AG04449 (cell line): ENCODE measurements at places on chromosomes 11 and 22.

GRCh38 chr11:134792677-134793076, 380.6 kb upstream of the B3GAT1 start:
- DNase-seq: no peak

DNA sequence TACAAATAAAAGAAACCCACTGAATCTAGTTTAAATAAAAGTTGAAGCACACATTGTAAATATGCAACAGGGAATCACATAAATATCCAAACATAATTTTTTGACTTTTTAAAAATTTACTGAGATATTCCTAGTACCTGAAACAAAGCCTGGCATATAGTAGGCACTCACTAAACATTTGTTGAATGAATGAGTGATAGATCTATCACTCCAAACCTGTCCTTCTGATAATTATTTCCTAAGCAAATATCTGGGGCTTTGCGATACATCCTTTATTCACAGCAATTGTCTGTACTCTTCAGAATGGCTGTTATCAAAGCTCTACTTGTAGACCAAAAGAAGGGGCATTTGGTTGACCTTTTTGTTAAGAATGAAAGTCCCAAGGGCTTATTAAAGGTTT, 2.6 kb upstream of the PSMA1 start:
- no peak for DNase-seq

- no peak for DNase-seq
Observed at GRCh38 chr11:32052215-32052614, 38.7 kb upstream of the RCN1 start.

DNA sequence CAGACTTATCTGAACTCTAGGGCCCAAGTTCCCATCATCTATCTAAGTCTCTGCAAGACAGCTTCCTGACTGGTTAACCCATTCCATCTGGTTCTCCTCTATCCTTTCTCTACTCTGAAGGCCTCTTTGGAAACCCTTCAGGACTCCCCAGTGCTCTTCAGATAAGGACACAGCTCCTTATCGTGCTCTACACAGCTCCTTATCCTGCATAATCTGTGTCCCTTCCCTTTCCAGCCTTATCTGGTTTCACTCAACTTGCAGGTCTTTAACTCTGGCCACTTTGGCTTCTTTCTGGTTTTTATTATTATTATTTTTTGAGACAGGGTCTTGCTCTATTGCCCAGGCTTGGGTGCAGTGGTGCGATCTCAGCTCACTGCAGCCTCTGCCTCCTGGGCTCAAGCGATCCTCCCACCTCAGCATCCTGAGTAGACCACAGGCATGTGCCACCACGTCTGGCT, 10.6 kb downstream of the ENDOD1 start:
- no peak for DNase-seq

DNA sequence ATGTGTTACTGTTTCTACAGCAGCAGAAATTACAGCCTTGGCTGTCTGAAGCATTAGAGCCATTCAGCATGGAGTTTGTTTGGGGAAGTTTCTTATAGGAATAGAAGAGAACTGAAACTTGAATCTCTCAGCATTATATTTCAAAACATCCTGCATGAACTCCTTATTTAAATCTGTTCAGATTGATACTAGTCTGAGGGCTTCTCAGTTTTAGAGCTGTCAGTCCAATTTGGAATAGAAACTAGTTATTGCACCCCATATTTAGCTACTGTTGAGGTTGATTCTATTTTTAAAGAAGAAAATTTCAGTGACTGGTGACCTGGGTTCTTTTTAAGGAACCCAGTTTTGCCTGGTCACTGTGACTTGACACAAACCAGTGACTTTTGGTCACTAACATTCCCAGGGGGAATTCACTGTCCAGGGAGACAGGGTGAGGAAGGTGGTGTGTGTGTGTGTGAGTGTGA, 126.0 kb upstream of the TTC12 start:
- no peak for DNase-seq
